ENCODE measurements at places on chromosomes 5 and 9.

DNA sequence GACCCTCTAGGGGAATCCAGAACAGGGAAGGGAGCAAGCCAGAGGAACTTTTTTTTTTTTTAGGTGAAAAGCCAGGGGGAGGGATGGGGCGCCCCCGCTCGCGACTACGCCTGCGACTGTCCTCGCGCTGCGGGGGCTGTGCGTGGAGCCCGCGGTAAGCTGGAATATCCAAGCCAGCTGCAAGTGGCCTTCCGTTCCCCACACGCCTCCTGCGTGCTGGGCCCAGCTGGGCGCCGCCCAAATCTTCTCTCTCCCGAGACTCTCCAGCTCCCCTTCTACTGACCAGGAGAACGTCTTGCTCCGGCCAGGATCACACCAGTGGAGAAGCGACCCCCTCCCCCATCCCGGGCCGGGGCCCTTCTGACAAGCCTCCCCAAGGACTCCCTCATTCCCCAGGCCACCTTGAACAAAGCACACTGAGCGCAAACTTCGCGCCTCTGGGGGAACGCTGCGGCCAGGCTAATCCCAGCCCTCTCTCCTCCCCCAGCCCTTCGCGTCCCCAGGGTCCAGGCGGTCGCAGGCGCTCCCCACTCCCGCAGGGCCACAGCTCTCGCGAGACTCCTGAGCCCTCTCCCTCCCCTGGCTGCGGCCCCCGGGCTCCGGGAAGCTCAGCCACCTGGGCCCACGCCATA lies 6.6 kb downstream of the BARX1 start:
- no peak for DNase-seq

DNA sequence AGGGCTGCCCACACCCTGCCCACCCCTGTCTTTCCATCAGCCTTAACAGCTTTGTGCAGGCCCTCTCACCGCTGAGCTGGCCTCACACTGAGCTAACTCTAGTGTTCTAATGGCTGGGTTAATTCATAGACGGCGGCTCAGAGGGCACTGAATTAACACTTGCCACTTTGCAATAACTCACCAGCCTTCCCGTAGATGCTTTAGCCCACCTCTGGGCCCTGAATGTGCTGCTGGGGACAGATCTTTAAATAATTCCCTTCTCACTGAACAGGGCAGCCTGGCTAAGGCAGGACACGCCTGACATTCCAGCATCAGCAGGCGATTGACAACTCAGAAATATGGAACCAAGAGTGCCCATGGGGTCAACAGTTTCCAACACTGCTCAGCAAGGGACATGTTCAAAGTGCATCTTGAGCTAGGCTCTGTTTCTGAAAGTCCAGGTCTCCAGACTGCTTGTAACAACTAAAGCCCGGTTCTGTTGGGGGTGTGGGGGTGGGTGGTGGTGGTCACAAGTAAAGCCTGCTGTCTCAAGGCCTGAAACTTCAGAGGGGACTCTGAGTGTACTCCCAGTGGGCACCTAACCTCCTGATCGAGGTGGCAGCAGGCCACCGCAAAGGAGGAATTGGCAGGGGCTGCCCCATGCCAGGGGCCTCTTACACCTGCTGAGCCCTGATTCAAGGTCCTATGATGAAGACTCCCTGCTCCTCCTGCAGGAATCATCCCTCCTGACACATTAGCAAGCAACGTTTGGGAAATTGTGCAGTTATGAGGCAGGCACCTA lies 248.3 kb downstream of the FSTL4 start:
- no peak for DNase-seq

- DNase-seq: no peak
Measured at GRCh38 chr9:131629825-131630204, 84.5 kb downstream of the PRRT1B start.

- no peak for DNase-seq
Measured at GRCh38 chr5:171725205-171725601, 60.4 kb upstream of the SMIM23 start.

DNA sequence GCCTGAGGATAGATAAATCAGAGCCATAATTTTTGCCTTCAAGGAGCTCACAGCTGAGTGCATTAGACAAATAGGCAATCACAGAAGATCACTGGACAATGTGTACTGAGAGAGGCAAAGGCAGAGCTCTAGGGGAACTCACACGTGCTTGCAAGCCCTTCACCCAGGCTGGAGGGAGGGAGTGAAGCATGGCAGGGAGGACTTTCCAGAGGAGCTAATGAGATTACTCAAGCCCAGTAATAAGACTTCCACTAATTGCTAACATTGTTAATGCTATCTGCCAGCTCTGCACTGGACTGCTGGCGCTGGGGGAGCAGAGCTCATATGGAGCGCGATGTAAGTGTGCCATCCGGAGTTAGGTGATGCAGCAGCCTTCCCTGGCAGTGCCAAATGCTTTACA lies 408.4 kb downstream of the NTRK2 start:
- no peak for DNase-seq

GRCh38 chr5:156459812-156460385 lies 132.9 kb downstream of the SGCD start:
- no peak for DNase-seq

DNA sequence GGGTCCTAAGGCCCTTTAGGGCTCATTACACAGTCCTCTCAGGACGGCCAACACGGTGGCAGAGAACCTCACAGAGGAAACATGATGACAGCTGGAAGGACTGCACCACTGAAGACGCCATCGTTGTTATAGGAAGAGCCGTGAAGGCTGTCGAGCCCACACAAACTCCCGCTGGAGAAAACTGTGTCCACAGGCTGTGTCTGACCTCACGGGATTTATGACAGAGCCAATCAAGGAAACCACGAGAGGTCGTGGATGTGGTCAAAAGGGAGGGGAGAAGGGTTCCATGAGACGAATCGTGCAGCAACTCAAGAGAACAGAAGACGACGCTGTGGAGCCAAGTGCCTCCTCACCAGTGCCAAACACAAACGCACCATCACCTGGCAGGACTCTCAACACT lies 12.2 kb downstream of the QSOX2 start:
- no peak for DNase-seq
